ENCODE measurements at places on chromosomes 16 and 17.

DNA sequence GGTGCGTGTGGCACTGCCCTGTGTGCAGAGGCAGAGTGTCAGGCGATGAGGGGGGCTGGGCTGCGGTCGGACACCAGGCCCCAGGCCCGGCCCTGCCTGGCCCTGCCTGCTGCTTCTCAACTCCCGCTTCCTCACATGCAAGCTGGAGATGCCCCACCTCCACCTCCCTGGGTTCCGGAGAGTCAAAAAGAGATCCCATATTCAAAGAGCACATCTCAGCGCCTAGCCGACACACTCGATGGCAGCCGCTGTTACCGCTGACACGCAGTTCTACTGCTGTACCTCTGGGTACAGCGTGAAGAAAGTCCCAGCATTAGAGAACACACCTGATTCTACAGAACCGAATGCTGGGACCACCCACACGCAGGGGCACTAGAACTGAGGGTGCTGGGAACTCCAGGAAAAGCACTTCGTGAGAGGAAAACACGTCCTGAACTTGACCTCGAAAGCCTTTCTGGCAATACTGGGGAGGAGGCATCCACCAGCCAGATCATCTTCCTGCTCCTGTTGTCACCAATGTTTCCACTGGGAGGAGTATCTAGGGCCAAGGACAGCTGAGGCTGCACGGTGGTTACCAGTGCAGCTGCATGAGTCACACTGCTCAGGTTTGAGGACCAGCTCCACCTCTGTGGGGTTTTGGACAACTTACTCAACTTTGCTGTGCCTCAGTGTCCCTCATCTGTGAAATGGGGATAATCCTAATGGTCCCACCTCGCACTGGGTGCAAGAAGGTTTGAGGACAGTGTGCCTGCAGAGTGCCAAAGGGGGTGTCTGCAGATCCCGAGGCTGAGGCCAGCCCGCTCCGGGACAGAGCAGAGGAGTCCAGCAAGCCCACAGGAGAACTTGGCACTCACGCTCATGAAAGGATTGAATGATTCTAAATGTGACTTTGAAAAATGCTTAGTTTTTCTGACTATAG is 100.4 kb upstream of the DNAH17 start:
- no peak for DNase-seq

- DNase-seq, result no peak
Measured at GRCh38 chr17:77802811-77803220, 155.7 kb upstream of the TNRC6C start.

DNA sequence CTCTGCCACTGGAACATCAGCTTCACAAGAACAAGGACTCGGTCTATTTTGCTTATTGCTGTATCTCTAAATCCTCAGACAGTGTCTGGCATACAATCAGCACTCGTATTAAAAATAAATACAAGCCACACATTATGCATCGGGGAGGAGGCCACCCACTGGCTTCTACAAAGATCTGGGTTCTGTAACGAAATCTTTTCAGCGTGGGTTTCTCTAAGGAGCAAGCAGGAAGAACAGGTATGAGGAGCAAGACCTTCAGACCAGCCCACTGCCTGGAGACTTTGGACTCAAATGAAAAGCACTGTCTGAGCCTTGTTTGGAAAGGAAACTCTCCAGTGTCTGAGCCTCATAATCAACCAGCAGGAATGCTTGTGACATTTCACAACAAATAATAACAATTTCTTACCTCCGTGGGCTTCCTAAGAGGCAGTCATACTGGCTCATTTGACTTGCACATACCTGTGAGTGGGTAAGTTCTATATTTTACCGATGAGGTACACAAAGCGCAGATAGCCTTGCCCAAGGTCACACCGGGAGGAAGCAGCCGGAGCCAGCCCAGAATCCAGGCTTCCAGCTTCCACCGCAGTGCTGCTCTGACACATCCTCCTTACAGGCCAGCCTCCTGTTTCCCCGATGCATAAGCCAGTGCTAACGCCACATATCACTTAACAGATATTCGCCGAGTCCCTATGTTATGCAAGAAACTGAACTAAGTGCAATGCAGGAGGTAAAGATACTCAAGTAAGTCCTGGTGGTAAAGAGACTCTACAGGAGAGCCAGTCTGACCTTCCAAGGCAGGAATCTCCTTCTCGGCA is 118.6 kb upstream of the TNRC6C start:
- no peak for DNase-seq

DNA sequence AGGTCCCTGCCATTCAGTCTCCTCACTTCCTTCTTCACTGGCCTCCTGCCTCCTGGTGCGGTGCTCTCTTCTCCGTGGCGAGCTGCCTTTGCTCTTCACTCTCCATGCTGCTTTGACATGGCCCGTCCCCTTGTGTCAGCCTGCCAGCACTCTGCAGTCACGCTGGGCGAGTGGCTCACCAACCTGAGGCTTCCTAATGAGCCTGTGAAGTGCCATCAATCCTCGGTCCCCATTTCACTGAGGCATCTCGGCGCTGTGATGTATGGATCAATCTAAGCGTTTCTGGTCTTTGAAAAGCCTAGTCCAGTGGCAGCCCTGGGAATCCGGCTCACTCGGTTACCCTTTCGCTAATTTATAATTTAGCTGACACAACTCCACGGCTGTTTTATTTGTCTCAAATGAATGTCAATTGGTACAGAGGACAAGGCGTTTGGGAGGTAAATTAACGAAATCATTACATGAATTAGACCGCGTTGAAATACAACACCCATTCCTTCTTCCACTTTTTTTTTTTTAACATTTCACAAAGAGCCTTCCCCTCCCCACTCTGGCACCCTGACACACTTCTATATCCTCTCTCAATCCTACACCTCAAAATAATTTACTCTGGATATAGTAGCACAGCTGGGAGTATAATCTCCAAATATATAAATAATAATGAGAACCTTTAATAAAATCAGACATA is 610.7 kb downstream of the TMEM114 start:
- DNase-seq, result no peak

GRCh38 chr16:86089991-86090390 is 191.0 kb downstream of the IRF8 start:
- no peak for DNase-seq

GRCh38 chr16:55577887-55578286 is 11.4 kb downstream of the CAPNS2 start:
- DNase-seq, result no peak

- no peak for DNase-seq
Measured at GRCh38 chr17:364308-364707, 11.7 kb upstream of the RPH3AL start.

All from activated T-cell treated with anti-CD3 and anti-CD28 coated beads for 24 hours (primary cell).